ENCODE measurements at places on chromosomes 4 and X.

DNA sequence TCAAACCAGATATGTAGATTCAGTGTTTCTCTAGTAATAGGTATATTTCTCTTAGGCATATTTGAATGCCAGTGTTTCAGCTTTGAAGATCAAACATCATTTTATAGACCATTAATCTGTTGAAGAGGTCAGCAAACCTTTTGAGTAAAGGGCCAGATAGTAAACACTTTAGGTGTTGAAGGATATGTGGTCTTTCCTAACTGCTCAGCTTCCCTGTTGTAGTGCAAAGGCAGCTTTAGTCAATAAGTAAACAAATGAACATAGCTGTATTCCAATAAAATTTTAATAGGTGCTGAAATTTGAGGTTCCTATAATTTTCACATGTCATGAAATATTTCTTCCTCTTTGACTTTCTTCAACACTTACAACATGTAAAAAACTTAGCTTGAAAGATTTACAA is 201.6 kb downstream of the ADGRL3 start:
- no peak for DNase-seq

GRCh38 chr4:98619180-98619579 is 39.2 kb downstream of the TSPAN5 start:
- DNase-seq: no peak

- no peak for DNase-seq
These were observed 75.4 kb upstream of the SCOC start for GRCh38 chr4:140298001-140298400.

- no peak for DNase-seq
These were observed 40.9 kb downstream of the MOB1B start for GRCh38 chr4:70943114-70943513.

- no peak for DNase-seq
These were observed 138.6 kb upstream of the SFRP2 start for GRCh38 chr4:153927451-153927850.

DNA sequence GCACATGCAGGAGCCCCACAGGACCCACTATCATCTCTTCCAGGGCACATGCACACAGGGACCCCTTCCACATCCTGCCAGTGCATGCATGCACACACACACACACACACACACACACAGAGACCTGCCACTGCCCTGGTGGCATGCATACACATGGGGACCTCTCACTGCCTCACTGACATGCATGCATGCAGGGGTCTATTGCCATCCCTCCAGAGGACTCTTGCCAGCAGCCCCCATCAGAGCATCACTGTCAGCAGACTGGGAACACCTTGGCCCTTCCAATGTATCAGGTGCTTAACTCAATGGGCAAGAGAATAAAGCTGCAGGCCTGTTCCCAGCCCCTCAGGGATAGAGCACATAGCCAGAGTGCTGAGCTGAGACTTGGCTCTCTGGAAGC is 433.6 kb upstream of the PPP1R2C start:
- no peak for DNase-seq

- no peak for DNase-seq
These were observed 106.4 kb upstream of the RPS6KA3 start for GRCh38 chrX:20373063-20373462.

- DNase-seq: no peak
These were observed 30.9 kb downstream of the NLGN3 start for GRCh38 chrX:71175531-71175930.

DNA sequence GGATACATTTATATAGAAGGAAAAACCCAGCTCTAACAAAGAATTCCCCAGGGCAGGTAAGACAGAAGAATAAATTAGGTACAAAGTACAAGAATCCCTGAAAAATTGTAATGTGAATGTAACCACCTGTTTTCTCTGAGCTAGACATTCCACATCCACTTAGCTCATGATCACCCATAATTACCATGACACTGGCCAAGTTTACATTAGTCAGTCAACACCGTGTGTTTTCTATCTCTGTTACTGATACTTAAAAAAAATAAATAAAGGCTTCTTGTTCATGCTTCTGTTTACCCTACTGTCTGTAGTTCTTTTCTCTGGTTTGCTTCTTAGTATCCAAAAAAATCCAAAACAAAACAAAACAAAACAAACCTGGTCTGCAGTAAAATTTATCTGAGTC is 66.0 kb downstream of the CBLL2 start:
- no peak for DNase-seq

- no peak for DNase-seq
These were observed 22.9 kb downstream of the KCTD8 start for GRCh38 chr4:44425614-44426208.

DNA sequence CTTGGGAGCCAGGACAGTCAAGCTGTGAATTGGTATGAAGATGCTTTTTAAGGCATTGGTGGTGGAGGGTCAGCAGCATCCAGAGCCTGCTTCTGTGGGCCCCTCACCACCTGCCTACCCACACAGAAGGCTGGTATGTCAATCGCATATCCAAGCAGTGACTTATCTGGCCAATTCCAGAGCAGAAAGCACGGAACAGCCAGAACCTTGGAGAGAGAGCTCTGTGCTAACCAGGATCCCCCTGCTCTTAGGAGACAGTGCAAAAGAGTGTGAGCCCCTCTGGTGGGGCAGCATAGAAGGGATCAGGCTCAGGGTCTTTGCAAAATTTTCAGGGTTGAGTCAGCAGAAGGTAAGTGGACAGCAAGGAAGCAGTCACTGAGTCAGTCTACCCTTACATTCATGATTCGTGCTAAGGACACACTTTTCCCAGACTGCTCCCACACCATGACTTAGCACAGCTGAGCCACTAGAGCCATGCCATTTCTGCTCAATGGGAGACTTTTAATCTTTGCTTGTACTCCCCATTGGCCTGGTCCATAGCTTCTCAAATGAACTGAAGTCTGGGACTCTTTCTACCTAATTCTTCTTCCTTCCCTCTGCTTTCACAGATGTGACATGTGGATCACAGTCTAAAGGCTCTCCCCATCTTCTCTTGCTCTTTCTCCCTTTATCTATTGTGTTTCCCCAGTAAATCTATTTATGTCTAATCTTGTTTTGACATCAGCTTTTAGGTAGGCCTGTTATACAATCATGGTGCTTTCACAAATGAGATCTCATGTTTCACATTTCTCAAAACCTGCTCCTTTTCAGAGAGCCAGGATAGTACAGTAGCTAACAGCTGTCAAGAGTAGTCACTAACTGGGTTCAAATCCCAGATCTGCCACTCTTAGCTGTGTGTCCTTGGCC is 20.0 kb downstream of the MORF4L2 start:
- no peak for DNase-seq

GRCh38 chrX:23732704-23733103 is 10.4 kb downstream of the ACOT9 start:
- DNase-seq: no peak

DNA sequence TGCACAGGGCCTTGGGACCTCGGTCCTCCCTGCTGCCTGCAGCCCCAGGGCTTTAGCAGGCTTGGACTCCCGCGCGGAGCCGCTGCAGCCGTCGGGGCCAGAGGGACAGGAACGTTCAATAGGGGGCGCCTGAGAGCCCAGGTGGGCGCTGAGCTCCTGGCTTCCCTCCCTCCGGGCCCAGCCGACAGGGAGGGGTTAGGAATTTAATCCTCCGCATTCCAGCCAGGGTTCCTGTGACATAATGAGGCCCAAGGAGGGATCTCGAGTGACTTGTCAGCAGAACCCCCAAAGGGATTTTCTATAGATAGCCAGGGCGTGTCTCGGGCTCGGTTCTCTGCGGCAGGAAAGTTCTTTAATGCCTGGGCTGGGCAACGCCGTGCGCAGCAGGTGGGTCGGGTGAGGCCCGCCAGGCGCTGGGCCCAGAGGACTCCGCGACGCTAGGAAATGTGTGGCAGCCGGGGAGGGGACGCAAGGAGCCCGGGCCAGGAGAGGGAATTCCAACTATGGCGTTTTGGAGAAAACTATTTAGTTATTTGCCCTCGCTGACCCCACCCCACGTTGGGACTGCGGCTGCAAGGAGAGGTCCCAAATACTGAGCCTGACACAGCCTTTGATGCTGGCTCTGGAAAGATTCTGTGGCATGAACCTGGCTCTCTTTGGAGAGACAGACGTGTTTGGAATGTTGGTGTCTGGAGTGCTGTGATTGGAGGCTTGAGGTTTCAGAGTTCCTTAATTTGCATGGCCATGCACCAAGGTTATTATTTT is 285.2 kb upstream of the GATB start:
- DNase-seq: no peak
